ENCODE measurements at places on chromosomes 12 and 14. TPM values are rescaled to one million over a fixed set of nuclear protein-coding genes. Genes with fewer than 3 reads are reported as not detected.

- no peak for DNase-seq
Observed at GRCh38 chr12:6603095-6603567, 4.0 kb downstream of the CHD4 start.

GRCh38 chr14:100019156-100019744 is 46.0 kb upstream of the EVL start:
- no peak for DNase-seq

The JDP2 gene
- total RNA-seq, result 13.4 TPM

The NDUFA9 gene
- 268 TPM for total RNA-seq
